NCI-H2081 (cell line): ENCODE measurements at places on chromosomes 7 and 10.

GRCh38 chr7:30920021-30920583, 8.4 kb downstream of the AQP1 start:
- peak; percentile 24 for DNase-seq

- no peak for DNase-seq
These were observed 270.8 kb downstream of the ELFN1 start for GRCh38 chr7:1940863-1941262.

DNA sequence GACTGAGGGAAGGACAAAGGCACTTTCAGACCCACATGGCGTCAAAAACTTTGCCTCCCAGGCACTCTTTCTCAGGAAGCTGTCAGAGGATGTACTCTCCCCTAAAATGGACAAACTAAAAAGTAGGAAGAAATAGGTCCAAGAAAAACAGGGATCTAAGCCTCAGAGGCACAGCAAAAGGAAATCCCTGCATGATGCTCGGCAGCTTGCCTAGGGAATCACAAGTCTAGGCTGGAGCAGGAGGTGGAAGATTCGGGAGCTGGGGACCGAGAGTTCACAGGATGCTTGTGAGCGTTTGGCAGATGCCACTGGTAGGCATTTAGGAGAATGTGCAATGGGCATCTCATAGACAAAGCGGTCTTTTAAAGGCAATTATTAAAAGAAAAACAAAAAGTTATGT, 60.8 kb downstream of the ATXN7L1 start:
- DNase-seq = no peak

DNA sequence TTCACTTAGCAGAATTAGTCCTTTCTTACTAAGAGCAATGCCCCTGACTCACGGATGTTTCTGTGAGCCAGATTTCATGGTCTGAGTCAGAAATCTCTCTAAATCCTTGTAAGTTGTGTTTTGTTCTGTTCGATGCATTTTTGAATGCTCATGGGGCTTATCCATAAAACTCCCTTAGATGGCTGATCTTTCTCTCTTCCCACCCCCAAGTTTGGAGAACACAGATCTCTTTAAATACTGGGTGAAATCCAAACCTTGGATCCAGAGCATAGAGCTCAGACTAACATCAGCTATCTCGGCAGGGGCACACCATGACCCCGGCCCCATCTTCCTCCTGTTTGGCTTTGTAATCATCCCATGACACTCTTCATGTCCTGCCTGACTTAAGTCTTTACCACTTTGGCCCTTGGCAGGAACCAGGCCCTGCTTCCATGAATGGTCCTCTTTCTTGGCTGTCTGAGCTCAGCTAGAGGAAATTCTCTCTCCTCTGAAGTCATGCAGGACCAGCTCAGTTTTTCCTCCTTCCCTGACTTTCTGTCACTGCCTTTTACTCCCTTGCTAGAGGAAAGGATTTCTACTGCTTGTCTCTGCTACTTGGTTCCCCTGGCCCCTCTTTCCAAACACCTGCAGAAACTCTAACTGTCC, 120.4 kb upstream of the RAB11FIP2 start:
- DNase-seq = no peak

DNA sequence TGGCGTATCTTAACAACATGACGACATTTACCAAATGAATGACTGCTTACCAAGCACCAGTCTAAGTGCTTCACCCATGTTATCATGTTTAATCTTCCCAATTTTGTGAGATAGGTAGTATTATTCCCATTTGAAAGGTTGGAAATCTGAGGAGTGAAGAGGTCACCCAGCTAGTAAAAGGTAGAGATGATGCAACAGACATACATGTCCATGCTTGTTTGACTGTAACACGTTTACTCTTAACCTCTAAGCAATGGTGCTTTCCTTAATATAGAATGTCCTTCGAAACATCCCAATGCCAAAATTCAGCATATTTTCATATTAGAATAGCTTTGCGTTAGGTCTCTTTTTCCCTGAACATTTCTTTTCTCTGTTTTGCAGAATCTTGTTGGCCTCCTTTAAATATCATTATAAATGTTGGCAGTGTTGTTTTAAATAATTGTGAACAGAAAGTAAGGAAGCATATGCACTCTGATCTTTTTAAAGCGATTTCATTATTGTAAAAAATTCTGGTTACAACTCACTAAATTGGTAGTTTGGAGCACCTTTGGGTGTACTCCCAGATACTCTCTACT, 722.8 kb downstream of the AUTS2 start:
- no peak for DNase-seq

- no peak for DNase-seq
These were observed 64.8 kb downstream of the RBM20 start for GRCh38 chr10:110708776-110709443.

DNA sequence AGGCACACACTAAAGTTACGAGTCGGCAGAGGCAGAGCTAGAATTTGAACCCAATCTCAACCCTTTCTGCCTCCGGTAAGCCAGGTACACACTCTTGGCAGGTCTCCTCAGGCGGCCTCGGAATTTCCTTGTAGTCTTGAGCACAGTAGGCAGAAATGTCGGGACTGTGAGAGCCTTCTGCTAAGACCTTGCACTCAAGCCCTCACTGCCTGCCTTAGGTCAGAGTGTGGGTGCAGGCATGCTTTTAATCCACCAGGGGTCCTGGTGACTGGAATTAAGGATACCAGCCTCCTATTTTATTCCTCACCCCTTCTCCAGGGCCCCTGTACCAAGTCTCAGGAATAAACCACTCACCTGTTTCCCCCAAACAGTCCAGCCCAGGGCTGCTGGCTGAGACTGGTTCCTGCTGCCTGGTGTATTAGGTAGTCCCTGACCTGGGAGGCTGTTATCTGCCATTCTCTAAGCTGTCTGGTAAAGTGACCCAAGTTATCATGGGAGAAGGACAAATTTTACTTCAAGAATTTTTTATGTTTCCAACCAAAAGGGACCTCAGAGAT, 855 bp downstream of the ATP6V1F start:
- DNase-seq = peak; percentile 78

DNA sequence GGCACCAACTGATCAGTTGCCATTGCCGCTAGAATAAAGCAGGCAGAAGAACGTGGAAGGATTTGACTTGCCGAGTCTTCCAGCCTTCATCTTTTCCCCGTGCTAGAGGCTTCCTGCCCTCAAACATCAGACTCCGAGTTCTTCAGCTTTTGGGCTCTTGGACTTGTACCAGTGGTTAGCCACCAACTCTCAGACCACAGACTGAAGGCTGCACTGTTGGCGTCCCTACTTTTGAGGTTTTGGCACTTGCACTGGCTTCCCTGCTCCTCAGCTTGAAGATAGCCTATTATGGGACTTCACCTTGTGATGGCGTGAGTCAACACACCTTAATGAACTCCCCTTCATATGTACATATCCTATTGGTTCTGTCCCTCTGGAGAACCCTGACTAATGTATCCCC, 57.3 kb upstream of the KCND2 start:
- no peak for DNase-seq

- no peak for DNase-seq
These were observed 199.9 kb upstream of the ZMIZ1 start for GRCh38 chr10:78868861-78869260.

DNA sequence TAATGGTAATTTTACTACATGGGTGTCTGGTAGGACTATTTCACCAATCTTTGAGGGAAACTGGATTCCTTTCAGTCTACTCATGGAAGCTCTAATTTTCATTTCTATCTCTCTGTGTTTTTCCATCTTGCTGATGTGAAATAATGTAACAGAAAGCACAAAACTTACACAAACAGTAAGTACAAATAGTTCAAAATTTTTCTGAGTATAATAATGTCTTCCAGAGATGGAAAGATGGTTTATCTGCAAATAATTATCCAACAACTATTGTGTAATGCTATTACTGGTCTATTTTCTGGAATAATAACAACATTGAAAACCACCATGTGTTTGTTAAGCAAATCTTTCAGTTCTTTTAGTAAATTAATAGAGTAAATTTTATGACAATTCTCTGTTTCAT, 565.8 kb upstream of the MGMT start:
- no peak for DNase-seq

DNA sequence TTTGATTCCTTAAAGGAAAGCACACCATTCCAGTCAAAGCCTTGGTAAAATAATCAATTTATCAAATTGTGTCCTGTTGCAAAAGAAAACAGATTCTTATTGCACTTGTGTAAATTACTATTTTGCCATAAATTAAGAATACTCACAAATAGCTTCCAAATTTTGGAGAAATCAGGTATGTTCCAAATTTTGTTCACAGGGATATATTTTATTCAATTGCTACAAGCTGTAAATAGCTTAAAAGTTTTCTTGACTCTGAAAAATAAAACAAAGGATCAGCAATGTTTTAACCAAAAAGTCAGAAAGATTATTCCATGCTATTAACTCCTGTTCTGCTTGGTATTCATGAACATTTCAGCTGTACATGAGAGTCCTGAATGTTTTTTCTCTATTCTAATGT, 47.4 kb upstream of the CHST3 start:
- no peak for DNase-seq

DNA sequence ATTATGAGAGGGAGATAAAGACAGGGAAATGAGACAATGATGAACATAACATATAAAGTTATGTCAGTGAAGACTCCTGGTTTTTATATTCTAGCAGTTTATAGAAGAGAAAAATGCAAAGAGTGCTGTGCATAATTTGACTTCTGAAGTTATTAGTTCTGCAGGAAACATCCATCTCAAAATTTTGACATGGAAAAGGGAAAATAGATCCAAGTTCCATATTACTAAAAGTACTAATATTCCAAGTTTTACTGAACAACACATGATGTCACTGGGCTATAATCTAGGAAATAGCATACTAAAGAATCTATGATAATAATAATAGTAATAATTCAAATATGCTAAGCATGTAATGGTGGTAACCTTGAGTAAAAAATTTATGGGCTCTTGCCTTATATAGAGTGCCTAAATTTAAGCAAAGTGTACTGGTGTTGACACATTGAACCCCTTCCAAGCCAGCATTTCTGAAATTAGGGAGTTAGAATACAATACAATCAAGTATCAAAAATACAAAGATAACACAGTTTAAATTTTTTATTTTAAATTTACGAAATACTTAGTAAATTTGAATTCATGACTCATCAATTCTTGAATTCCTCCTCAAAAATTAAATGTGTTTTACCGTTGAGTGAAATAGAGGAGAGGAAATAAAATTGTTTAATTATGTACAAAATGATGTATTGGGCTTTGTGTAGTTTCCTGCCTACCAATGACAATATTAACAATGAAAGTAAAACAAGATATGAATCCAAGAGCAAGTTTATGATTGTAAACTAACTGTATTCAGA, 102.8 kb upstream of the KCND2 start:
- DNase-seq = no peak

- no peak for DNase-seq
These were observed 152.3 kb upstream of the LANCL2 start for GRCh38 chr7:55212838-55213237.

DNA sequence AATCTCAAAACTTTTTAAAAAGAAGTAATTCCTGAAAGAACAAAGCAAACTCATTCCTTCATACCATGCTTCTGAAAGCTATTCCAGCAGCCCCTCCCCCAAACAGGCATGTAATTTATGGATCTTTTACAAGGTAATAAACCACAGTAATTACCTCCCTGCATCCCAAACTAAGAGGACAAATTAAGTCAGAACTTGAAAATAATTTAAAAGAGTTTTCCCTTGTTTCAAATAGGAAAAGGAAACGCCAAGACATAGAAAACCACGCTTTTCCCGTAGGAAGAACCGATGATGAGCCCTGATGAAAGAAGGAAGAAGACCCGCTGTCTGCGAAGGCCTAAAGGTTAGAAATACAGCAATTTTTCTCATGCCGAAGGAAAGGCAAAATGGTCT, 8.9 kb downstream of the HOXA4 start:
- no peak for DNase-seq

- peak; percentile 73 for DNase-seq
These were observed 9.2 kb upstream of the FOXP2 start for GRCh38 chr7:114405427-114405826.

- DNase-seq = peak; percentile 56
These were observed 741.4 kb upstream of the POT1 start for GRCh38 chr7:125670926-125671572.

DNA sequence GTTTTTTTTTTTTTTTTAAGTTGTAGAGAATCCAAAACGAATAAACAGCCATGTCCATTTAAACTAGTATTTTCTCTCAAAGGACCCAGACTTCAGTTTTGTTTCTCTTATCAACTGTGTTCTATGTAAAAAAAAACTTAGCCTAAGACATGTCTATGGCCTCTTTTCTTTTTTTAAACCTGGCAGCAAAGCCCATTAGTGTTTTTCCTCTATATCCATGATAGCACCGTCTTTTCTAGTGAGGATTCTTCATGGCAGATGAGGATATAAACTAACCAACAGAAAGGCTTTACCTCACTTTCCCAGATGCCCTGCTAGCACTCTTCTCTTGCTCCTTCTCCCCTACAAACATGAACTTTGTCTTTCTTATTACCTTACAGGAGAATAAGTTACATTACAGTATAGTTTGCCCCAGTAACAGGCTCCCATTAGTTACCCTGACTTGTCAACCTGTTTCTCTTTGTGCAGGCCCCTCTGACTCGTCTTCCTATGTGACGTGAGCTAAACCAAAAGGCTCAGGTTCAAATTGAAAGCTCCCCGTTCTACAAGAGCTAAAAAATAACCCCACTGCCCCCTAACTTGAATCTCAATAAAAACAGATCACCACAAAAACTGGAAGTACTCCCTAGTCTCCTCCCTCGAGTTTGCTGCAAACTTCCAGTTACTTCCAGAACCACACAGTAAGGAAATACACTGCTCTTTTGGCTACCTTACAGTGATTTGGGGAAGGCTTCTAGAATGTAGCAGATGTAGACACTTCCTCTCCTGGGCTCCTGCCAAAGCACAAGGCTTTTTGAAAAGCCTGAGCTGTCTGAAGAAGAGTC, 20.1 kb downstream of the P4HA1 start:
- DNase-seq = no peak

GRCh38 chr7:7736671-7737070, 18.3 kb upstream of the RPA3 start:
- DNase-seq = no peak

- DNase-seq = no peak
These were observed 379.5 kb downstream of the PAXIP1 start for GRCh38 chr7:154623399-154623798.

DNA sequence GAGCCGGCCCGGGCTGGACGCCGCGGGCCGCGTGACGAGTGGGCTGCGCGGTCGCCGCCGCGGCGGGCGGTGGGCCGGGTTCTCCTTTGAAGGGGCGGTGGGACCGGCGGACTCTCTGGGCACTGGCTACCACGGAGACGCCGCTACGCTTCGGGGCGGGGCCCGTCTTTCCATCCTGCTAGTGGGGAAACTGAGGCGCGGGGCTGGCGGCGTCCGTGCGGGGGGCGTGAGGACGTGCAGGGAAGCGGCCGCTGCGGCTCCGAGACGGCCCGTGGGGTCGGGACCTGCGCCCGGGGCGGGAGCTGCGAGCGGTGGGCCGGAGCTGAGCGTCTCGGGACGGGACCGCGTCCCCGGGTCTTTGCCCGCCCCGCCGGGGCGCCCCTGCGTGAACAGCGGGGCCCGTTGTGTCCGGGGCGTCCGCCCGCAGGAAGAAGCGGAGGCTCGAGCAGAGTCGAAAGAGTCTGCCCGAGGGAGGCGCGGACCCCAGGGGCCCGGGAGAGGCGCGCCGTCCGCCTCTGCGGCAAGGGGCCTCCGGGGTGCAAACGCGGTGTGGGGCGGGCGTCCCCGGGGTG, 548 bp upstream of the BNIP3 start:
- DNase-seq = no peak

- DNase-seq = no peak
These were observed 5.5 kb upstream of the MNX1 start for GRCh38 chr7:157016024-157016351.

- no peak for DNase-seq
These were observed 175.0 kb upstream of the NPY start for GRCh38 chr7:24108906-24109376.

GRCh38 chr10:24468281-24468751, 255.4 kb downstream of the ARHGAP21 start:
- no peak for DNase-seq
